ENCODE measurements at places on chromosomes 12 and 14.

GRCh38 chr12:105069936-105070702, 14.1 kb downstream of the ALDH1L2 start:
- no peak for DNase-seq

DNA sequence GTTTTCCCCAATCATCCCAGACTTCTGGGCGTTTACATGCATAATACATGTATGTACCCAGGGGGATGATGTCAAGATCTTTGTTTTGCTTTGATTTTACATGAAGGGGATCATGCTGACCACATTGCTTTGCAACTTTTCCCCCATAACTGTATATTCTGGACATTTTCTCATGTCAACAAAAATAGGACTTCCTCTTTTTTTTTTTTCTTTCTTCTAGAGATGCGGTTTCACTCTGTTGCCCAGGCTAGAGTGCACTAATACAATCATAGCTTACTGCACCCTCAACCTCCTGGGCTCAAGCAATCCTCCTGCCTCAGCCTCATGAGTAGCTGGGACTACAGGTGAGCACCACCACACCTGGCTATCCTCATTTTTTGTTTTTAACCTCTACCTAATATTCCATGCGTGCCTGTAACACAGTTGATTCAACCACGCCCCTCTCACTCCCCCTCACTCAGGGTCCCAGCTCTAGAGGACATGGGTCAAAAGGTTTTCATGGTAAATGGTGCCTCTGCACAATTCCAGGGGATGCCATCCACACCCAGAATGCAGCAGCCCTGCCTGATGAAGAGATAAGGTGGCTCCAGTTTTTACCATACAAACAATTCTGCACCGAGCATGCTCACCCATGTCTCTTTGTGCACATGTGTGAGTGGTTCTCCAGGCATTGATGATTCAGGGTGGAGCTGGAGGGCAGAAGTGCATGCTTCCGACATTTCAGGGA, 32.0 kb upstream of the CIPC start:
- DNase-seq, result no peak

DNA sequence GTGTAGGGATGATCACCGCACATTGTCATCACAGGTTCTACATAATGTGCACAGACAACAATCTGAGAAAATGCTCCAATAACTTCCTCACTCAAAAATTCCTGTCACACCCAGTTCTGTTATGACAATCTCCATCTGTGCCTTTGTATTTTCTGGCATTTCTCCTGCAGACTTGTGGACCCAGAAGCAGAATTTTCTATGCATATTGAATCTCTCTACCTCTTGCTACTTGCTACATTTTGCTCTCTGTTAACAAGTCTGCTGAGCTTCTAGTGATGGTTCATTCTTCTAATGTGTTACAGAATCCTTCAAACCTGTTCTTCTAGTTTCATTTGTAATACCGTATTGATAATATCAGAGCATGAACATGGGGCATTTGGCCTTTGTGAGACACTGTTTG, 127.8 kb upstream of the PTPRQ start:
- no peak for DNase-seq

DNA sequence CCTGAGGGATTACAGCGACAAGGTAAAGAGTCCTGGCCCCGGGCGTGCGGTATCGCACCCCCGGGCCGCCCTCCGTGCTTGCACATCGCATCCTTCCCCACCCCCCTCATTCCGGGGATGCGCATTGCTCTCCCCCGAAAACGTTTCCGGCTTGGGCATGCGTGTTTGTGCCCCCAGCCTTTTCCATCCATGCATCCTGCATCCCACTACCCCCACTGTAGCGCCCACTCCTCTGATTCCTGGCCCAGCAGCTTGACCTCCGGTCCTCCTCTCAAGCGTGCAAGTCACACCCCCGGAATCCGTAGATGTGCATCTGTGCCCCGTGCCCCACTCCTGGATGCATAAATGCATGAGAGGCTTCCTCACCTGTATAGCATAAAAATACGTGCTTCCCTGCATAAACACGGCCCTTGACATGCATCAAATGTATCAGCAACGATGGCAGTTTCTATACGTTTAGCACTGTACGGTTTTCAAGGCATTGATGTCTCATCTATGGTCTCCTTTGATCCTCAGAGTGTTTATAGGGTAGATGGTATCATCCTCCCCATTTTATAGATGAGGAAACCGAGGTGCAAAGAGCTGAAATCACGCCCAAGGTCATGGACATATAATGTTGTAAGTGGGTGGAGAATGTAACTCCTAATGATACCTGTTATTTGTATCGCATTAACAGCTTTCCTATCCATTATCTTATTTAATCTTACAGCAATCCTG, 484 bp downstream of the RIC8B start:
- no peak for DNase-seq

GRCh38 chr14:57314396-57315089, 45.8 kb downstream of the AP5M1 start:
- no peak for DNase-seq

GRCh38 chr14:89614009-89614691, 197.1 kb upstream of the FOXN3 start:
- no peak for DNase-seq

GRCh38 chr12:70549340-70550179, 87.7 kb downstream of the PTPRB start:
- no peak for DNase-seq

GRCh38 chr12:7344833-7345606, 41.1 kb downstream of the ACSM4 start:
- DNase-seq, result no peak

- no peak for DNase-seq
Observed at GRCh38 chr14:60184905-60185555, 19.8 kb upstream of the DHRS7 start.

DNA sequence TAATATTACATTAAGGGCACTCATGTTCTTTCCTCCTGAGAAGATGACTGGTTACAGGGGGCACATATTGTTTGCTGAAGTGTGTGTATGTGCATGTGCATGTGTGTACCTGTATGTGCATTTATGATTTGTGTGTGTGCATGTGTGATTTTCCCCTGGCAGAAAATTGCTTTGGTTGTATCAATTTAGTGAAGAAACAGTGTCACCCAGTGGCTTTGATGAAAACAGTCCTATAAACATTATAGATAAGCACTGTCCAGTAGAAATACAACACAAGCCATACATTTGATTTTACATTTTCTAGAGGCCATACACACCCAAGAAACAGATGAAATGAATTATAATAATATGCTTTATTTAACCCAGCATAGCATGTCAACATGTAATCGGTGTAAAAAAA, 8.6 kb downstream of the PDE3A start:
- DNase-seq, result no peak

DNA sequence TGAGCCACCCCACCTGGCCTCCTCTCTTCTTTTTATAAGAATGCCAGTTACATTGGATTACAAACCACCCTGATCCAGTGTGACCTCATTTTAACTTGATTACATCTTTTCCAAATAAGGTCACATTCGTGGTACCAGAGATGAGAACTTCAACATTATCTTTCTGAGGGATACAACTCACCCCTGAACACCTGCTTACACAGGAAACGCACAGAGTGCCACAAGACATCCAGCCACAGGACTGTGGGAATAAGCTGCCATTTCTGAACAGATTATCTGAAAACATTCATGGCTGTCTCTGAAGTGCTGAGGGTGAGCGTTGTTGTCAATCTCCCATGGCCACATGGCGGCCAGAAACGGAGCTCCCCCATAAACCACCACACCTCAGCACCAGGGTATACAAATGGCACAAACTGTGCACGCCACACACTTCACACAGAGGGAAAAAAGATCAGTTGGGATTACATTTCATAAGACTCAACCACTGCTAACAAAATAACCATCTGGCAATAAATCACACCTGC, 23.7 kb downstream of the FOXN3 start:
- no peak for DNase-seq

DNA sequence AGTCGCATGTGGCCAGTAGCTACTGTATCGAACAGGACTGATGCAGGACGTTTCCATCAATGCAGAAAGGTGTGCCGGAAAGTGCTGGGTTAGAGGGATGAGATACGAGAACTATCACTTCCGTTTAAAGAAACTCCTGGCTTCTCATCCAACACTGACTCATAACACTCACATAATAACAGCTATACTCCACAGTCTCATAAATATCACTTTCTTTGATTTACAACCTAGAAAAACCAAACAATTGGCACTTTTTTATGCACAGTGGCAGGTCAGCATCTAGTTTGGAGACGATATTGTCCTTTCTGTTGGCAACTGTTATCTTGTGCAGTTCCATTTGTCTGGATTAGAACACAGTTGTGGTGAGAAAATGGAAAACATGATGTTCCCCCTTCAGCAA, 43.4 kb downstream of the SLC25A21 start:
- no peak for DNase-seq

DNA sequence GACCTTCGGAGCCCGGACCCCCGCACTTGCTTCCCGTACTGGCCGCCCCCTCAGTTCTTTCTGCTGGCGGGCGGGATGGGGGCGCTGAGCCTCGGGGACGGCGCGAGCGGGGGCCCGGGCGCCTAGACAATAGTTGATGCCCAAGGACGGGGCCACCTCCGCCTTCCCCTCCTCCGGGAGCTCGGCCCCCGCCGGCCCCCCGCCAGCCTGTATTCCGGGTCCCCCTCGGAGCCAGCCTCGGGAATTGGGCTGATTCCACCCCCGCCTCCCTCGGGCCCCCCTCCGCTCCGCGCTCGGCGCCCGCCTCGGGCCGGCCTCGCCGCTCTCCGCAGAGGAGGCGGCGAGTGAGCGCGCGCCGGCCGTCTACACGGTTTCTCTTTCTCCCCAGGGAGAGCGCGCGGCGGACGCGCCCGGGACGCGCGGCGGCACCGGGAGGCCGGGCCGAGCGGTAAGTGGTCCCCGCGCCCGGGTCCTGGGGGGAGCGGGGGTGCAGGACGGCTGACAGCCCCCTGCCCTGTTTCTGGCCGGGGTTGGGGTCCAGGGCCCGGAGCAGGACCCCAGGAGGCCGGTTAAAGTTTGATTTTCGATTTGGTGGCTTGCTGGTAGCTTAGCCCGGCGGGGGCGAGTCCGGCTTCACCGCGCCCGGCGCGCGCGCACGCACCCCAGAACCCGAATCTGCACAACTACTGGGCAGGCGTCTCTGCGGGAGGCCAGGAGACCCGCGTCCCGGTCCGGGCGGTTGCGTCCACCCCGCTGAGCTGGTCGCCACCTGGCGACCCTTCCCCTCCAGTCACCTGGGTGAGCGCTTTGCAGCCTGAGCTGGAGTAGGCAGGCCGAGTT, 413.7 kb downstream of the PCNX1 start:
- peak; percentile 33 for DNase-seq

- no peak for DNase-seq
Observed at GRCh38 chr12:11580125-11580751, 69.2 kb upstream of the ETV6 start.

GRCh38 chr12:70638639-70639360, 1.6 kb upstream of the PTPRB start:
- no peak for DNase-seq

Measured in stimulated activated CD4-positive, alpha-beta T cell treated with anti-CD3 and anti-CD28 coated beads, Interleukin-1b, Interleukin-23, amount 100 ng/mL, for 1 hour (primary cell).